ENCODE measurements at places on chromosomes 12 and 14.

DNA sequence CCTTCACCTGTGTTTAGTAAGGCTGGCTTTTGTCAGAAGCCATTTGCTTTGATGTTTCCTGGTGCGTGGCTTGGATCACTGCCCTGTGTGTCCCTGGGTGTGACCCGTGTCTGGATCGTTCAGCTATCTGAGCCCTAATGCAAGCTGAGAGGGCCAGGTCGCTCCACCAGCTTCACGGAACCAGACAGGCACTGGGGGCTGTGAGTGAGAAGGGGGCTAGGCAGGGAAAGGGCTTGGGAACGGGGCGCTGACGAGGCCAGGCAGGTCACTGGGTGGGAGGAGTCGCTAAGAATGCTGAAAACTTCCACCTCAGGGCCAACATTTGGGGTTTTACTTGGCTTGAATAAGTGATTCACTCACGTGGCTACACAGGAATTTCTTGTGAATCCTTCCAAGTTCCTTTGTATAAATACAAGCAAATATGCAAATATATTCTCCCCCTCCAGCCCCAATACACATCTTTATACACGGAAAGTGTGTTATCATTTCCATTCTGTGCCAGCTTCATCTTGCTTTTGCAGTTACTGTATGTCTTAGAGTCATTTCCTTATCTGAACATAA lies 24.2 kb upstream of the MMP17 start:
- no peak for DNase-seq

GRCh38 chr14:20866963-20867362 lies 24.2 kb upstream of the RNASE3 start:
- no peak for DNase-seq

- DNase-seq, result no peak
Observed at GRCh38 chr12:80173083-80173864, 73.9 kb downstream of the OTOGL start.

- DNase-seq, result no peak
Observed at GRCh38 chr14:34835312-34835711, 39.8 kb downstream of the BAZ1A start.

DNA sequence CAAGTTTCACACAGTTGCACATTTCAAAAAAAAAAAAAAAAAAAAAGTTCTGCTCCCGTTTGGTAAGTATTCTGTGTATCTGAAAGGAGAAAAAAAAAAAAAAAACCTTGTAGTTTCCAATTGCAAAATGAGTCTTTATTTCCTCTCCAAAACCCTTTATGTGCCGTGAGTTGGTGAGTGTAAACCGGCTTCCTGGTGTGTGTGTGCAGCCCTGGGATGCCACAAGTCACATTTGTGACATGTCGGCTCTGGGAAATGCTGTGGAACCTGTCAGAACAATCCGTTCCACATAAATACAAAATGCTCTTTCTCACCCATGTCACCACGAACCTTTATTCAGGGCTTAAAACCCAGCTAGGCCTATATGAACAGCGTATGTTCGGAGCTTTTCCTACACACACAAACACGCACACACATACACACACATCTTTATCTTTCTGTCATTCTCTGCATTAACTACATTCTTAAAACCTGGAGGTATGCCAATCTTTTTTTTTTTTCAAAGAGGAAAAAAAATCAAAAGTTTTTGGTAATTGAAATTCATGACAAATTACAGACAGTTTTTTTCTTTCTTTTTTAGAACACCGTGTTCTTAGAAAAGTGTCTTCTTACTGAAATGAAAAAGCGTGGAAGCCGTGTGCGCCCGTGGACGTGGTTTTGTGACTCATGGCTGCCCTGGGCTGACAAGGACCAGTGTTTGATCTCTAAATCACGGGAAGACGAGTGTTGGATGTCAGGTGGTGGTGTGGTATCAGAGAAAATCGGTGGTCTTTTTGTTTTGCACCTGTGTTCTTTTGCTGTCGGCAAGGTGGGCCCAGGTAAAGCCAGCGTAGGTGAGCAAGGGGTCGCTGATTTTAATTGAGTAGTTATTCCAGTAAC lies 612.0 kb downstream of the VRK1 start:
- DNase-seq, result no peak

- DNase-seq, result no peak
Observed at GRCh38 chr12:120490833-120491512, 4.9 kb upstream of the DYNLL1 start.

- DNase-seq, result no peak
Observed at GRCh38 chr14:23438101-23438971, 2.9 kb upstream of the MYH7 start.

DNA sequence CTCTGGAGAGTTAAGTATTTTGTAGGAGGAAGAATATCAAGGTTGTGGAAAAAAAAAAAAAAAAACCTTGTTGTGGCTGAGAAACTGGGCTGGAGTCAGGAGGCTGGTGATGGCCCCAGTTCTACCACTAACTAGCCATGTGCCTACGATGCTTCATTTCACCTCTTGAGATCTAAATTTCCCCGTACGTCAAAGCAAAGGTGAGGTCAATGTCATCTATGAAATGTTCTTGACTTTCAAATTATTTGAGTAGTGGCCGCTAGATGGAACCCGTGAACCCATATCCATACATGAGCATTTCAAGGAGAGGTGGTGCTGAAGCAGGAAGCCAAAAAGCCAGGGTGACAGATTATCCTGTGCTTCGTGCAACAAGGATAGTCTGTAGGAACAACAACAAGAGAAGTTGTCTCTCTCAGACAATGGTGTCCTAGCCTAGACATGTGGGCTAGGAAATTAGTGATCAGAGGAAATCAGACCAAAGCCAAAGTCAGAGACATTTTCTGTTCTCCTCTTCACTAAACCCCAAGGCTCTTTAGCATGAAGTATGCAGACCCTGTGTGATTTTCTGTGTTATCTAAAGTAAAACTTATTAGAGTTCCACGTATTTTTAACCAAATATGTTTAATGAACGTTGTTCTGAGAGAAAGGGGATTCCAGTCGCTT lies 95.5 kb upstream of the ETV6 start:
- peak; percentile 54 for DNase-seq

DNA sequence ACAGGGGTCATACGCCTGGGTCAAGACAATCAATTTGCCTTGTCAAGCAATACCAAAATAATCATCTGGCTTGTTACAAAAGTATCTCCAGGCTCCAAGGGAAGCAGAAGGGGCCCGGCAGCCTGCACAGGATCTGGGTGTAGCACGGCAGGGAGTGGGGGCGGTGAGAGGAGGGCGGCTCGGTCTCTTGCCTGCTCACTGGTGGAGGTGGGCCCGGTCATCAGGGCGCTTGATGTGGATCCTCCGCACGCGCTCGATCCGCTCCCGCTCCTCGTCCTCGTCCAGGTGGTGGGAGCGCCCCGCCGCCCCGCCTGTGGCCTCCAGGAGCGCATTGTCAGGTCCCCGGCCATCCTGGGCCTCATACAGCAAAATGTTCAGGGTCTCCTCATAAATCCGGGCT lies 25.7 kb downstream of the KCTD10 start:
- no peak for DNase-seq

GRCh38 chr14:77065851-77066577 lies 32.0 kb upstream of the CIPC start:
- DNase-seq, result no peak

DNA sequence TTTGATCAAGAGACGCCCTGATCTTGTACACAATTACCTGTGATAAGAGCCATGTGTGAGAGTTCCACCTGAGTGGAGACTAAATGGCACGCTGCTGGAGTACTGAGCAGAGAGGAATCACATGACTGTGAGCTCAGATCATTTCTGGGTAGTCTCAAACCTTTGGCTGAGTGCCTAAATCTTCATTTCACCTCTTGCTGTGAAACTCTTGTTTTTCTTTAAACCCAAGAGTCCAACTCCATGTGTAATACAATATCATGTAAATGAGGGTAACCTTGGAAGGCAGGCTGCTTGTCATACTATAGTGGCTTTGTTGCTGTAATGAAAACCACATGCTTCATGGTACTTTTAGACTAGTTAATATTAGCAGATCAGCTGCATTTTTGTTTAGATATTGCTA lies 156.9 kb downstream of the CAND1 start:
- no peak for DNase-seq

GRCh38 chr12:94839347-94839746 lies 164.2 kb downstream of the NDUFA12 start:
- DNase-seq, result no peak

Measured in GM18507 (cell line).